ENCODE measurements at places on chromosomes 12 and 14.

- DNase-seq = no peak
Measured at GRCh38 chr12:70330158-70330557, 35.9 kb upstream of the KCNMB4 start.

GRCh38 chr14:61608245-61609165 lies 86.8 kb upstream of the HIF1A start:
- no peak for DNase-seq

GRCh38 chr14:20044243-20044642 lies 8.4 kb upstream of the OR4K13 start:
- no peak for DNase-seq

DNA sequence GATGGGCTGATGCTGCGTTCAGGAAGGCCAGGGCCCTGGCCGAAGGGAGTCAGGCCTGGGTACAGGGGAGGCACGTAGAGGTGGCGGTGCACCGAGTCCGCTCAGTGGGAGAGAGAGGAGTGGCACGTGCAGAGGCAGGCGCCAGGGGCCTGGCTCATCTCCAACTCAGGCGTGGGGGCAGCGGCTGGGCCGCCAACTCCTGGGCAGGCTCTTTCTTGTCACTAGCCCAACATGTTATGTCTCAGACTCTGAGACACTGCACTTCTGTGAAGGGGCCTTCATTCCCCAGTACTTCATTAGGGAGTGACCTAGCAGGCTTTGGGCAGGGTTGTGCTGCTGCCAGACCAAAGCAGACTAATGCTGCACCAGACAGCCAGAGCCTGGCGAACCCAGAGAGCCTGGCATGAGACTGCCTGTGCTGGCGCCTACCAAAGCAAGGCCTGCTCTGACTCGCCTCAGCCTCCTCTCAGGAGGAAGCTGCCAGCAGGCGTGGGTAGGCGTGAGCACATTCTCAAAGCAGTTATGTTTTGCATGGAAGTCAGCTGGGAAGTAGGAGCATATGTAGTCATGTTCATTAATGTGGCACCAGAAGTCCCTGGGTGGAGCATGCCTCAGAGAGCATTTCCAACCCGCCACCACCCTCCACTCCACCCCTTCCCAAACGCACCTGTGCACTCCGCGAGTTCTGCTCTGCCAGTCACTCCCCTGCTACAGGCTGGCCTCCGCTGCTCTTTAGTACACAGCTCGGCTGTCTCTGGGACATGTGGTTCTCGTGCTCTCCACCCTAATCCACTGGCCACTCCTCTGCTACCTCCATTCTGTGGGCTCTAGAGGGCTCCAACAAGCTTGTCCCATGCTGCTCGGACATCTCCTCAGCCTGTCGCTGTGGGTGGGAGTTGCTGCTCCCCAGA lies 9.7 kb downstream of the CKB start:
- peak; percentile 31 for DNase-seq

GRCh38 chr12:105338966-105339365 lies 8.5 kb downstream of the C12orf75 start:
- no peak for DNase-seq

Measured in right kidney (tissue), 9 donors.